ENCODE measurements at places on chromosomes 3 and 15. TPM values are rescaled to one million over a fixed set of nuclear protein-coding genes. Genes with fewer than 3 reads are reported as not detected.

DNA sequence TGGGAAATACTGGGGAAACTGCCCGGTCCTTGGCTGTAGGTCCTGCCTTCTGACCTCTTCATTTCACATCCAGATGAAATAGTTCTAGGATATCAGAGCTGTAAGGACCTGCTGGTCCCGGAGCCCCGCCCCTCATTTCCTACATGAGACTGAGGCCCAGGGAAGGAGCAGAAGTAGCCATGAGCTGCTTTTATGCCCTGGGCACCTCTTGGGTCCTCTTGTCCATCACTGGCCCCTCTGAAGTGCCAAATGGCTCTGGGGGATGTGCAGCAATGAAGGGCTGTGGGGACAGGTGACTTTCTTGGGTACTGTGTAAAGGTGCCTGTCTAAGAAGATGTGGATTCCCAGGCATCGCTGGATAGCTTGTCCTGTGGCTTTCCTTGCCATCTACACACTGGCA lies 40.3 kb upstream of the ESYT3 start:
- DNase-seq: no peak

GRCh38 chr15:52392008-52392687 lies 96.5 kb upstream of the MYO5C start:
- DNase-seq: no peak

- DNase-seq: no peak
Observed at GRCh38 chr3:51798411-51798963, 19.4 kb upstream of the IQCF6 start.

DNA sequence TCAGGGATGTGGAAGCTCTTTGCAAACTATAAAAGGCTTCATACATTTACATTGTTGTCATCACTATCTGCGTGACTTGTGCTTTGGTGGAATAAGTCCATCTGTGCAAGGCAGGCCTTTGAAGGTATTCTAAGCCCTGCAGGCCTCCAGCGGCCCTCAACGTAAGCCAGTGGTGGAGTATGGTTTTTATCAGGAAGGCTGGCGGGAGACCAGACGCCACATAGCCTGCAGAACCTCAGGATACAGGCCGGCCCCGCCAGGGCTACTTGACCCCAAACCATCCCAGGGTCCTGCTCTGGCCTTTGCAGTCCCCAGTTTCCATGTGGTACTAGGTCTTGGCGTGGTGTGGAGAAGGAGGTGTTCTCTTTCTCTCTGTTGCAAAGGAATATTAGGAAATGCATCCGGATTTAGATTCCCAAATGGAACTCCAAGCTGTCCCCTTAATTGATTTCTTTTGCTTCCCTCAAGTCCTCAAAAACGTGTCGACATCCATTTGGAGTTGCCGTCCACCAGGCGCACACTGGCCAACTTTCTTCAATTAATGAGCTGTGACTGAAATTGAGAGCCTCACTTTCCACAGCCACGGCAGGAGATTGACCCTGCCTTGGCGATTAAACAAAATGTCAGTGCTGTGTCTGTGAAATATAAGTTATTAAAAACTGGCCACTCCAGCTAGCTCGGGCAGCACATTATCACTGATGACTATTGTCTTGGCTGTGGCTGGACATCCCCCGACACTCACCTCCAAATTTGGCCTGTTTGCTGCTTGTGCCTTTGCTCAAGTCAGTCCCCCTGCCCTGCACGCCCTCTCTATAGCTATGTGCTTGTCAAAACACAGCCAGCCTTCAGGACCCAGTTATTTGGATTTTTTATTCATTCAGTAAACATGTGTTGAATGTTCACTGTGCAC lies 239.8 kb upstream of the TLE3 start:
- no peak for DNase-seq

DNA sequence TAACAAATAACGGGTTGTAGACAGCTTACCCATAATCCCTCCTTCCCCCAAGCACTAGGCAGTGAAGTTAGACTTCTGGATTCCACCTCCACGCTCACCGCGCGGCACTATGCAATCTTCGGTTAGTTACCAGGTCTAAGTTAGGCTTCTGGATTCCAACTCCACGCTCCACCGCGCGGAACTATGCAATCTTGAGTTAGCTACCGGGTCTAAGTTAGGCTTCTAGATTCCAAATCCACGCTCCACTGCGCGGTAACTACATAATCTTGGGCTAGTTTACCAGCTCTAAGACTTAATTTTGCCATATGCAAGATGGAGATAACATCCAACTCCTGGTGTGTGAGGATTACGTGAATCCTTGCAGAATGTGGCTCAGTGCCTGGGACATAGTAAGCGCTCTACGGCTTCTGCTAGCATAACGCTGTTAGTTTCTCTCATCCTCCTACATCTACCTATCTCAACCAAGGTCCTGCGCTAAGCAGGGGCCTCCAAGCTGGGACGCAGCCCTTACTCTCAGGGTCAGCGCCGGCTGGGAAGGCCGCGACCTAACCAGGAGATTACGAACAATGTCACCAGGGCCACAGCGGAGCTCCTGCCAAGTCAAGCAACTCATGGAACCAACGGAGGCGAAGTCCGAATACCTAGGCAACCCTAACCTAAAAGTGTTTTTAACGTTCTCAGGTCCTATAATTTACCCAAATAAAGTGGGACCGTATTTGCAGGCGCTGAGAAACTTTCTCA lies 497 bp upstream of the RPLP1 start:
- DNase-seq: no peak

- no peak for DNase-seq
Observed at GRCh38 chr15:62464705-62465104, 299.6 kb upstream of the C2CD4B start.

DNA sequence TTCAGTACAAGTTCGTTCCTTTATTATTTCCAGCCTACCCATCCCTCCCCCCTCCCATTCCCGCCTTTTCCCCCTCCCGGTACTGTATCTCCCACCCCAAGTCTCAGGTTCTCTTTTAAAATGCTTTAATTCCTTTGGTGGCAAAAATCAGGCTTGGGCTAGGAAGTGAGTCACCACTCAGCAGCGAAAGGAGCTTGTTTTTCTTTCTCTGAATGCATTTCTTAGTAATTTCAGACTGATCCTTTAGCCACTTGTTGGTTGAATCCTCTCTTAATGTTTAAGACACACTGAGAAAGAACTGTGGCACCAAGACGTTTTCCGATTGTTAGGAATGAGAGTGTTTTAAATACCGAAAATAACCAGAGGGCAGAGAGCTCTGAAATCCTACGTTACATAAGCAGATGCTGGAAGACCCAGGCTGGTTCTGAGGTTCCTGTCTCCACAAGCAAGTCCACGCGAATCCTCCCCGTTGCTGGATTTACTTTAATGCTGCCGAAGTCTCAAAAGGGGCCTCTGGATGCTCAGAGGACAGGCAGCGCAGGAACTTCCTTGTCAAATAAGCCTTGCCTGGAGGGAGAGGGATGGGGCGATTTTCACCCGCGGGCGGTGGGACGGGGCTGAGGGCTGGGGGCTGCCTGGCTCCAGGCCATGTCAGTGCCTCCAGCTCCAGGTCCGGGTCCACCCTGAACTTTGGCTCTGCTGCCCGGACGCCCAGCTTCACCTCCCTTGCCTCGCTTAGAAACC lies 854 bp upstream of the COL8A1 start:
- peak; percentile 30 for DNase-seq

- DNase-seq: no peak
Observed at GRCh38 chr3:197311591-197311990, 13.2 kb upstream of the DLG1 start.

- DNase-seq: no peak
Observed at GRCh38 chr3:56375654-56376053, 92.6 kb downstream of the ERC2 start.

- DNase-seq: no peak
Observed at GRCh38 chr3:26437678-26438077, 184.9 kb upstream of the LRRC3B start.

- DNase-seq: no peak
Observed at GRCh38 chr3:189813647-189814240, 182.6 kb downstream of the TP63 start.

GRCh38 chr15:62352817-62353216 lies 187.7 kb upstream of the C2CD4B start:
- no peak for DNase-seq

- DNase-seq: no peak
Observed at GRCh38 chr3:45211466-45212094, 14.5 kb downstream of the TMEM158 start.

DNA sequence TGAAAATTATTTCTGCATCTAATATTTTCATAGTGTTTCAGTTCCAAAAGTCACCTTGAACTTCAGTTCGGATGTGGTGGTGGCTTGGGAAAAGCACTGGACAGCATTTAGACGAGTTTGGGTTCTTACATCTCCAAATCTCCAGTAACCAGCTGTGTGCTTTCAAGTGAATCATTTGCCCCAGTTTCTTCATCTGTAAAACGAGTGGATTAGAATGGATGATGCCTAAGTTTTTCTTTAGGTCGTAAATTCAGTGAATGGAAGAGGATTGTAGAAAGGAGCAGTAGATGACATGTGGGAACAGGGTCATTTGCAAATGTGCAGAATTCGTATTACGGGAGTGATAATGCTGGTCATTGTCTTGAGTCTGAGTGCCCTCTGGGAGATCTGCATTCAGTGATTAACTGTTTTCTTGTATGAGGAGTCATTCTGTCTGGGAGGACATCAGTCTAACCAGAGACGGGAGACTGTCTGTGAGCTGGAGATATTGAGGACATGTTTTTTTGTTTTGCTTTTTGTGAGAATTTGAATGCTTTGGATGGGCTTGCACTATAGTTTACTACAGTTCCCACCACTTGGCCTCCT lies 641.6 kb upstream of the TBL1XR1 start:
- no peak for DNase-seq

- no peak for DNase-seq
Observed at GRCh38 chr3:136919799-136920580, 37.8 kb upstream of the IL20RB start.

- DNase-seq: no peak
Observed at GRCh38 chr3:111702996-111703985, 108.1 kb upstream of the ZBED2 start.

DNA sequence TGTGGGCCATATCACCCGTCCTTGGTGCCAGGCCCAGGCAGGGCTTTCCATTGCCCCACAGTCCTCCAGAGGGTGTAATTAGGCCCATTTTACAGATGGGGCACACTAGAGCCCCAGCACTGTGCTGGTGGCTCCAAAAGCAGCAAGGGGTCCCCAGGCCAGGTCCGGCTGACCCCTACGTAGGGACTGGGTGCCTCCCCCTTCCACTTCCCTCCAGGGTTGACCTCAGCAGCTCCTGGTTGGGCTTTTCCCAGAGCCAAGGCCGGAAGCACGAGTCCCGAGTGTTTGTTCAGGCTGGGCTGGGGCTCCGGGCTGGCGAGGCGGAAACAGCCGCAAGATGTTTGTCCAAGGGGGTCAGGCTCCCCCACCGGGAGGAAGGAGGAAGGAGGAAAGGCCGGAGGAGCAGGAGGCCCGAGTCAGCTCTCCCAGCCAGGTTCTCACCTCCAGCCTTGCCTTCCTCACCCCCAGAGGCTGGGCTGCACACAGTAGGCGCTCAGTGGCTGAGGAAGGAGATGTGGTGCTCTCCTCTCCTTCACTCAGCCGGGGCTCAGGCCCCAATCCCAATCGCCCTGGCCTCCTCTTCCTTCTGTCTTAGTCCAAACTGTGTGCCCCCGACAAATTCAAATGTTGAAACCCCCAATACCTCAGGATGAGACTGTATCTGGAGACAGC lies 17.1 kb upstream of the PLXND1 start:
- DNase-seq: peak; percentile 80

DNA sequence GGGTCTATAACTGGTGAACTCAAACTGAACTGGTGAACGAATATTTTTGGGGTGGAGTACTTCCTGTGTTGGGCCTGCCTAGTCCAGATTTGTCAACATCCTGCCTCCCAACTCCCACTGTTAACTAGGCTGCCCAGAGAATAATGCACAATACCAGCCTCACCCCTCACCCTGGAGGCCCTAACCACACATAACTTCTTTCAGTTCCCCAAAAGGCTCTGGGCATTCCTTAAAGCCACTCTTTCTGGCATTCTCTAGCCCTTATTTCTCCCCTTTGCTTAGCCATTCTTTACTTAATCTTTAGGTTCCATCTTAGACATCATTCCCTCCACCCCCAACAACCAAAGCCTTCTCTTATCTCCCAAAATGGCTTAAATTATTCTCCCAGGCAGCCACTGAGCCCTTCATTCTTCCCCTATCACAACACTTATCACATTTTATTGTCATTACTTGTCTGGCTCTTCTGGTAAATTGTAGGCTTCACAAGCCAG lies 9.1 kb upstream of the SEC11A start:
- DNase-seq: no peak

DNA sequence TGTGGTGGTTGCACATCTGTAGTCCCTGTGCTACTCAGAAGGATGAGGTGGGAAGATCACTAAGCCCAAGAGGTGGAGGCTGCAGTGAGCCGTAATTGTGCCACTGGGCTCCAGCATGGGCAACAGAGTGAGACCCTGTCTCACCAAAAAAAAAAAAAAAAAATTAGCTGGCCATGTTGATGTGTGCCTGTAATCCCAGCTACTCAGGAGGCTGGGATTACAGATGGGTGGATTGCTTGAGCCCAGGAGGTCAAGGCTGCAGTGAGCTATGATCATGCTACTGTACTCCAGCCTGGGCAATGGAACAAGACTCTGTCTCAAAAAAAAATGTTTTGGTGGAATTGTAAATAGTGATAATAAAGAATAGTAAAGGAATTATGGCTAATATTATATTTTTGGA lies 9.9 kb downstream of the ATRIP start:
- no peak for DNase-seq

The AHSG gene
- total RNA-seq: not detected

The DCBLD2 gene
- total RNA-seq: 43.1 TPM

The TIMP4 gene
- 15.0 TPM for total RNA-seq

The RYR3 gene
- 0.02 TPM for total RNA-seq

The SLC9C1 gene
- total RNA-seq: 2.3 TPM

The GOLGA8J gene
- not detected for total RNA-seq

The TLR9 gene
- 0.17 TPM for total RNA-seq
